ENCODE measurements at places on chromosomes 6 and 20. TPM values are rescaled to one million over a fixed set of nuclear protein-coding genes. Genes with fewer than 3 reads are reported as not detected.
A peak's percentile ranks its signal among the peaks of the same experiment; 100 is the strongest.

DNA sequence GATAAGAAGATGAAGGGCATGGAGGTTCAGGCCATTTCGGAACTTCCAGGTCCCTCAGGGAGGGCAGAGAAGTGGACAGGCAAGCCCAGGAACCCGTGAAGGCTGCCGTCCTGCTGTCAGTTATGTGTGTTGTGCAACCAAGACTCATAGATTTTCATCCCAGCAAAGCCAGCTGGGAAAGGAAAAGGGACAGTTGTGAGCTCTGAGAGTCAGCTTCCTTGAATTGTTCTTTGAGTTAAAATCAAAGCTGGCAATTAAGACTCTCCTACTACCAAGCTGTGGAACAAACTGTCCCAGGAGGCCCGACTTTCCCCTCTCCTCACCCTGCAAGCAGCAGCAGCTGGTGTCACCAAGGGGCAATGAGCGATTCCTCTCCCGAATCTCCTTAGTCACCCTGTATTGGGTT is 46.3 kb upstream of the IYD start:
- H3K4me1 ChIP-seq: peaks cover 18% of the 10 kb centered on the region
- no peak for DNase-seq
- no peak overlapping the region for H3K27ac ChIP-seq
- no peak overlapping the region for H3K4me3 ChIP-seq
- H3K27me3 ChIP-seq: no peaks in the 10 kb centered on the region
- H3K36me3 ChIP-seq: no peaks in the 10 kb centered on the region

- H3K4me1 ChIP-seq: peaks cover 54% of the 10 kb centered on the region
- peak; percentile 71 for DNase-seq
- H3K27ac ChIP-seq: peak overlapping the region; percentile 93
These were observed 8.5 kb downstream of the PYGB start for GRCh38 chr20:25256226-25256859.

GRCh38 chr6:51657491-51657890 is 429.9 kb downstream of the PKHD1 start:
- H3K27ac ChIP-seq: no peak overlapping the region
- no peak overlapping the region for H3K4me3 ChIP-seq
- no peaks in the 10 kb centered on the region for H3K27me3 ChIP-seq
- DNase-seq: no peak
- H3K36me3 ChIP-seq: no peaks in the 10 kb centered on the region
- no peaks in the 10 kb centered on the region for H3K4me1 ChIP-seq

DNA sequence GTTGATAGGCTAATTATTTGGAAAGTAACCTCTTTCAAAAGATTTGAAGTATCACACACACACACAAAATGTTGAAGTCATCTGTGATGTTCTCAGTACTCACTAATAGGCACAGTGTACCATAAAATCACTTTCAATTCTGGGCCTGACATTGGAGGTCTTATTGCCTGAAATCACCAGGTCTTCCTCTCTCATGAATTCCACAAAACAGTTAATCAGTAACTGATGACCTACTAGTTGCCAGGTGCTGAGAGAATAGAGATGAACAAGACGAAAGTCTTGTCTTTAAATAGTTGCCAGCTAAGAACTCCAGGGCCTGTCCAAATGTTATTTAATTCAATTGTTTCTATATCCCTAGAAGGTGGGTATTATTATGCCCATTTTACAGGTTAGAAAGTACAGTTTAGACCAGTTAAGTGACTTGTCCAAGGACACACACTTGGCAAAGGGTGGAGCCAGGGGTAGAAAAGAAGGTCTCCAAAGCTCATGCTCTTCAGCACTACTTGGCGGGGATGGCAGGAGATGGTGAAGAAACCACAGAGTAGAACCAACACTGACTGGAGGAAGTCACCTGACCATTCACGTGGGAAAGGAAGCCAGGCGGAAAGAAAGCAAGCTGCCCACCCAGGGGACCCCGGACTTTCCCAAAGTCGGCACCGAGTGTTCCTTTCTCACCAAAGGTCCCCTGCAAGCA is 116.4 kb downstream of the KIF6 start:
- H3K4me1 ChIP-seq: peaks cover 5% of the 10 kb centered on the region
- DNase-seq: no peak
- no peaks in the 10 kb centered on the region for H3K36me3 ChIP-seq
- H3K27me3 ChIP-seq: no peaks in the 10 kb centered on the region

DNA sequence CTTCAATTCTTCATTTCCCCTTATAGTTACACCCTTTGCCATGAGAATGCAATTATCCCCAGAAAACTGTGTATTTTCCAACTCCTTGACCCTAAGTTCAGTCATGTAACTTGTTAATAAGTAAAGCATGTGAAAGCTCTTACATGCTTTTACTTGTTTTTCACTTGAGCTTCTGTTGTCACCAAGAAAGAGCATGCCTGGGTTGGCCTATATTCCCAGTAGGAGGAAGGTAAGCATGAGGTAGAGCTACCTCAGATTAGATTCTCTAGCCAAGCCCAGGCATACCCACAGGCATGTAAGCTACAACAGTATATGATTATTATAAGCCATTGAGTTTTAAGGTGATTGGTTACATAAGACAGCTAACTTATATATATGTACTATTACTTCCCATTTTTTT is 101.7 kb upstream of the SMLR1 start:
- DNase-seq: no peak
- H3K4me1 ChIP-seq: no peaks in the 10 kb centered on the region

GRCh38 chr20:61521687-61522420 is 269.8 kb downstream of the CDH4 start:
- DNase-seq: no peak
- no peak overlapping the region for H3K27ac ChIP-seq
- no peaks in the 10 kb centered on the region for H3K36me3 ChIP-seq
- no peaks in the 10 kb centered on the region for H3K27me3 ChIP-seq

- no peaks in the 10 kb centered on the region for H3K36me3 ChIP-seq
- H3K4me3 ChIP-seq: no peak overlapping the region
- H3K4me1 ChIP-seq: peaks cover 1% of the 10 kb centered on the region
- H3K27ac ChIP-seq: no peak overlapping the region
- no peak for DNase-seq
These were observed 79.2 kb downstream of the NOL4L start for GRCh38 chr20:32505723-32506473.

DNA sequence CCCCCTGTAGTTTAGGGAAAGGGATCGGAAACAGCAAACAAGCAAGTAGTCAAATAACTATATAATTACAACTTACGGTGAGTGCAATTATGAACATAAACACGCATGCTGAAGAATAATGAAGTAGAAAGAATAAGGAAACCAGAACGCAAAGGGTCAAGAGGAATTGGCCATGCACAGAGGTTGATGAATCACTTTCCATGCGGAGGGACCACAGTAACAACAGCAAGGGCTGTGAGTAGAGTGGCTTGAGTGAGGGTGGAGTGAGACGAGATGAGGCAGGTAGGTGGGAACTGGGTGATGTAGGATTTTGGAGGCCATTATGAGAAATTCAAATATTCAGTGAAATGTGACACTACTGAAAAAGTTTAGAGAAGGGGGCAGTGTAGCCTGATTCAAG is 112.2 kb upstream of the LAMP5 start:
- H3K4me1 ChIP-seq: peaks cover 45% of the 10 kb centered on the region
- no peaks in the 10 kb centered on the region for H3K36me3 ChIP-seq
- H3K27me3 ChIP-seq: no peaks in the 10 kb centered on the region
- peak overlapping the region; percentile 76 for H3K27ac ChIP-seq
- no peak for DNase-seq
- H3K4me3 ChIP-seq: no peak overlapping the region

DNA sequence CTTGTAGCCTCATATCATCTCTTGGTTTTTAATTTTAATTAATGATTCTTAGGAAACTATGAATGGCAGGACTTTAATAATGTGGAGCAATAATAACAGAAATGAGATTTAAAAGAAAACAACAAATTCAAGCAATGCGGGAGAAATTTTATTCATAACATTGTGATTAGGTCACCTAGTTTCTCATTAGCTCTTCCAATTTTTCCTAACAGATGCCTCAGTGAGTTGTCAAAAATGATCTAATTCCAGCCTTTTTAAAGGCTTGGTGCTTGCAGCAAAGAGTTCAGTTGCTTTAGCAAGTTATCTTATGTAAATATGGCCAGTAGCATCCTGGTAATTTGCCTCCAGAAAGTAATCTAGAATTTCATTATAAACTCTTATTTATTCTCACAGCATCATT is 20.4 kb downstream of the PDE7B start:
- H3K4me3 ChIP-seq: no peak overlapping the region
- H3K27ac ChIP-seq: no peak overlapping the region
- no peak for DNase-seq
- no peaks in the 10 kb centered on the region for H3K27me3 ChIP-seq

- H3K27ac ChIP-seq: no peak overlapping the region
- H3K4me1 ChIP-seq: no peaks in the 10 kb centered on the region
- no peak for DNase-seq
These were observed 174.0 kb downstream of the GJA10 start for GRCh38 chr6:90068264-90068663.

DNA sequence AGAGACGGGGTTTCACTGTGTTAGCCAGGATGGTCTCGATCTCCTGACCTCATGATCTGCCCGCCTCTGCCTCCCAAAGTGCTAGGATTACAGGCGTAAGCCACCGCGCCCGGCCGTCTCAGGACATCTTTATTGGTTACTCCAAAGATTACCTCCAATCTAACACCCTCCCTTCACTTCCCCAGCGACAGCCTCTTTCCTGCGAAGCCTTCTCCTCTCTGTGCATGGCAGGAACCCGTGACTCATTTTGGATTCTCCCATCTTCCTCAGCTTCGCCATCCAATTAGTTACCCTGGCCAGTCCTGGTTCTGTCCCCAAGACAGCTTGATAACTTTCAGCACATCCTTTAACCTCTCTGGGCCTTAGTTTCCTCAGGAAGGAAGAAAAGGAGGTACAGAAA is 51.3 kb upstream of the TOX2 start:
- no peaks in the 10 kb centered on the region for H3K27me3 ChIP-seq
- no peak for DNase-seq
- H3K27ac ChIP-seq: no peak overlapping the region
- no peaks in the 10 kb centered on the region for H3K4me1 ChIP-seq

DNA sequence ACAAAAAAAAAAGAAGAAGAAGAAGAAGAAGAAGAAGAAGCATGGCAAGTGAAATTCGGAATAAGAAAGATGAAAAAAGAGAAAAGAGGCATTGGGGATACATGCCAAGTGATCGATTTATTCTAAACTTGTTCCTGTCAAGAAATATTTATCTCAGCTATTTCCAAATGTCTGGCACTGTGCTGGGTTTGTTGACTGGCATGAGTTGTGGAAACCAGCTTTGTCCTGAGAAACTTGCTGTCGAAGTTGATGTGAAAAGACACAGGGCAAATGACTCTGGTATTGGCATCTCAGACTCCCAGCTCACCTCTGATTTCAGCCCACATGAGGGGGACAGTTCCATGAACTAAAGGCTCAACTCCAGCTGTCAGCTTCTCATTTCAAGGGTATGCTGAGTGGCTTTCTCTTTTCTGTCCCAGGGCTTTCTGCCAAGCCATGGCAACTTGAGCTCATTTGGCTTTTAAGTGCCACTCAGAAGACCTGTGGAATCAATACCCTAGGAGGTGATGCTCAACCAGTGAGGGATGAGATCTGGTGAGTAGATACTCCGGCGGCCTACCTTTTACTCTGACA is 253.3 kb upstream of the JAG1 start:
- no peak for DNase-seq
- H3K27ac ChIP-seq: no peak overlapping the region
- H3K4me1 ChIP-seq: no peaks in the 10 kb centered on the region
- H3K36me3 ChIP-seq: no peaks in the 10 kb centered on the region

GRCh38 chr6:38552121-38552520 is 87.6 kb downstream of the BTBD9 start:
- no peaks in the 10 kb centered on the region for H3K36me3 ChIP-seq
- H3K27ac ChIP-seq: no peak overlapping the region
- H3K4me3 ChIP-seq: no peak overlapping the region
- no peak for DNase-seq

- no peak overlapping the region for H3K4me3 ChIP-seq
- H3K4me1 ChIP-seq: no peaks in the 10 kb centered on the region
- peaks cover 17% of the 10 kb centered on the region for H3K36me3 ChIP-seq
- H3K27me3 ChIP-seq: no peaks in the 10 kb centered on the region
- peak; percentile 24 for DNase-seq
These were observed 37.7 kb upstream of the SLC4A11 start for GRCh38 chr20:3276680-3277015.

DNA sequence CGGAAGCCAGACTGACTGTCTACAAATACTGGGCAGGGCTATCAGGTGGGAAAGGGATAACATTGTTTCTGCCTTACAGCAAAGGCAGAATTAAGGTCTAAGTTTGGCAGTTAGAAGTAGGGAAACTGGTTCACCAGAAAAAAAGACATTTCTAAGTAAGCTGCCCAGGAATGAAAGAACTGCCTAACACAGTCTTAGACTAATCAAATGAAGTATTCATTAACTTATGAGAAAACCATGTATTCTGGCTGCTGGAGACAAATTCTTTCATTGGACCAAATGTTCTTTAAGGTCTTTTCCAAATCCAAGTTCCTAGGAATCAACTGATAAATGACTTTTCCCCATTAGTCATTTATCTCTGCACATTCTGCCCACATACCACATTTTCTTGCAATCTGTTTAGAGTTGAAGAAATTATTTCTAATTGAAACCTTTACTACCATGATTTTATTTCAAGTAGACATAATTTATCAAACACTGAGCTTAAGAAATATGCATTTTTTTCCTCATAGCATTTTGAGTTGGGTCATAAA is 120.3 kb upstream of the OGFRL1 start:
- H3K27ac ChIP-seq: no peak overlapping the region
- no peaks in the 10 kb centered on the region for H3K36me3 ChIP-seq
- H3K4me3 ChIP-seq: no peak overlapping the region
- H3K27me3 ChIP-seq: no peaks in the 10 kb centered on the region

DNA sequence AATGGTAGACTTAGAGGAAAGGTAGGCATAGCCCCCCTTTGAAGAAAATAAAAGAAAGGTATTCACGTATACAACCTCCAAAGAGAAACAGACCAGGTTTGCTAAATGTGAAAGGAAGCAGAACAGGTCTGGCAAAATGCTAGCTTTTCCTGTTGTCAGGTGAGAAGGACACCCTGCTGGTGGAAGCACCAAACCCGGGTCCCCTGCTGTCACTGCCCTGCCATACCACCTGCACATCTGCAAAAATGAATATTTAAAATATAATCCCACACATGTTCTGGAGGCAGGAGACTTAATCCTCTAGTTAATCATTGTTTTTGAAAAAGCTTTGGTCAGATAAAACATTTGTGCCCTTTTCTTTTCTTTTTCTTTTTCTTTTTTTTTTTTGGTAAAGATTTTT is 48.9 kb upstream of the OLIG3 start:
- H3K27ac ChIP-seq: no peak overlapping the region
- no peaks in the 10 kb centered on the region for H3K4me1 ChIP-seq
- no peak for DNase-seq
- H3K36me3 ChIP-seq: no peaks in the 10 kb centered on the region
- no peaks in the 10 kb centered on the region for H3K27me3 ChIP-seq

MYLK2 gene
- 0.22 TPM for total RNA-seq

TBX18 gene
- 2.7 TPM for total RNA-seq

ADTRP gene
- total RNA-seq: not detected

NT5E gene
- total RNA-seq: 89.6 TPM

Data from thyroid gland (tissue), 4 donors.